ENCODE measurements at places on chromosomes 12 and 14.

- no peak for DNase-seq
Measured at GRCh38 chr12:6765048-6765633, 1.0 kb upstream of the PTMS start.

DNA sequence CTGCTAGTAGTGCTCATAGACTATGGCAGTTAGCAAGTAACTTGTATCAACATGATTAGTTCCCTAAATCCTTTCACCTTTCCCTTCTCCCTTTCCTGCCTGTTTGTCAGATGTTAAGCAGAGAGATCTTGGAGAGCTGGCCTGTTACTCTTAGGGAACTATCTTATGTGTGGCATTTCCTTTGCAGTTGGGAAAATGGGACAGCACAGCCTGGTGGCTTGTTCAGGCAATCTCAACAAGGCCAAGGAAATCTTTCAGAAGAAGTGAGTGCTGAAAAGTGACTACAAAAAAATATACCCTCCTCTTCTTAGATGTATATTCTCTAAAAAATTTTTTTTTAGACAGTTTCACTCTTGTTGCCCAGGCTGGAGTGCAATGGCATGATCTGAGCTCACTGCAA lies 7.4 kb downstream of the PARP2 start:
- DNase-seq: no peak

DNA sequence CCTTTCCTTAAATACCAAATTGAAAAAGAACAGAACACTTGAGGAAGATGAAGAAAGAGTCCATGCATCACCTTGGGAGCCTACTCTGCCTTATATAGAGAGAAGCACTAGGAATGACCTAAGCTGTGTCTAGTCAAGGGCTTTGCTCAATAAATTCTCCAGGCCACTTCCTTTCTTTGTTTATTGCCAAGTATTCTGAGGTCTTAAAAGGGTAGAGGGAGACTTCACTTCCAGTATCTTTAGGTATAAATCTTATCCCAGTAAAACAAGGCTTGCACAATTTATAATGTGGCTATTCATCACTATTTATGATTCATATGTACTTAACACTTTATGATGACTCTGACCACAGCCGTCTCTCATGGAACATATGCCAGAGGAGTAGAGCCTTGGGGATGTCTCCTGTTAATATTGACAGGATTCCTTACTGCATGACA lies 85.1 kb upstream of the ARHGAP5 start:
- DNase-seq: no peak

DNA sequence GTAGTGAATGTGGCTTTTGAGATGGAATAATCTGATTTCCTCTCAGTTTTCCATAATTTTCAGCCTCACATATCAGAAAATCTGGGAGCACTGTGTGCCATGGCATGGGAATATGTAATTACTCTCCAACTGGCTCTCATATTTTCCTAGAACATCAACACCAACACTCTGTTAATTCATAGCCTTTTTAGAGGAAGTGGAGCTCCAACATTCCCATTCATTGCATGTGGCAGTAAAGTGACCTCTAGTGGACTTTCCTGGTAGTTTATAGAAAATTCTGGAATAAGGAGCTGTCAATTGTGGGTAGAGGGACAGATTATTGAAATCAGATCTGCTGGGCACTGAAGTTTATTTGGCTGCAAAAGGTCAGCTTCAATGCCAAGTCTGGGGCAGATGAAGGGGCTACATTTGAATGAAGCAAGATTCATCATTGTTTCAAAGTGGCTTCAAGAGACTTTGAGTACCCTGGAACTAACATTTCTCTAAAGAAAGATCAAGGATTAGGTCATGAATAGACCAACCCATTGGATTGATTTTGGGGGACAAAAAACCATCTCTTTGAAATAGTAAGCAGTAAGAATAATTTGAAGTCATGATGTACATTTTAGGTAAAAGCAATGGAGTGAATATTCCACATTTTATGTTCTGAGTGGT lies 23.6 kb upstream of the USP44 start:
- DNase-seq: no peak

DNA sequence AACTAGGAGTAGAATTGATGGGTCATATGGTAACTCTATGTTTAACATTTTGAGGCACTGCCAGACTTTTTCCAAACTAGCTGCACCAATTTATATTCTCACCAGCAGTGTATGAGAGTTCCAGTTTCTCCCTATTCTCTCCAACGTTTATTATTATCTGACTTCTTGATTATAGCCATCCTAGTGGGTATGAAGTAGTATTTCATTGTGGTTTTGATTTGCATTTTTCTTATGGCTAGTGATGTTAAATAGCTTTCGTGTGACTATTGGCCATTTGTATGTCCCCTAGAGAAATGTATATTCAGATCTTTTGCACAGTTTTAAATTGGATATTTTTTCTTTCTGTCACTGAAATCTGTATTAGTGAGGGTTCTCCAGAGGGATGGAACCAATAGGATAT lies 37.8 kb downstream of the HELB start:
- no peak for DNase-seq

DNA sequence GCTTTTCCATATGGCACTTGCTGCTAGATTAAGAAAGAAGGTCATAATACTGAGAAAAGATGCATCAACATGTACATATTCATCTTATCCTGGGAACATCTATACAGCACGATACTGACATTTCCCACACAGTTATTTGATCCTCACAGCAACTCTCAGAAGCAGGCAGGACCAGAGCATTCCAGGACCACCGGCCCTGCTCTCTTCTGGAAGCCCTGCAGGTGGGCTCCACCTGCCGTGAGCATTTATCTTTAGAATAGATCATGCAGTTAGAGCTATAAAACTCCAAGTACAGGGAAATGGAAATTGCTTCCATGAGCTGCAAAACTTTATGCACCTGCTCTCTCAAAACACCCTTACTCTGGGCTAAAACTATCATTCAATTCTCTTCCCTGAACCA lies 5.5 kb upstream of the BDKRB1 start:
- no peak for DNase-seq

GRCh38 chr14:105711044-105711620 lies 184.7 kb downstream of the TMEM121 start:
- no peak for DNase-seq

GRCh38 chr12:20126601-20127000 lies 241.7 kb upstream of the PDE3A start:
- DNase-seq: no peak
